Stimulated activated CD4-positive, alpha-beta T cell treated with anti-CD3 and anti-CD28 coated beads, Interleukin-12 subunit alpha, Interleukin-12 subunit beta, amount 100 ng/mL, for 48 hours (primary cell): ENCODE measurements at places on chromosomes 4 and X.

GRCh38 chr4:74934888-74935287 lies 2.0 kb downstream of the PARM1 start:
- no peak for DNase-seq

DNA sequence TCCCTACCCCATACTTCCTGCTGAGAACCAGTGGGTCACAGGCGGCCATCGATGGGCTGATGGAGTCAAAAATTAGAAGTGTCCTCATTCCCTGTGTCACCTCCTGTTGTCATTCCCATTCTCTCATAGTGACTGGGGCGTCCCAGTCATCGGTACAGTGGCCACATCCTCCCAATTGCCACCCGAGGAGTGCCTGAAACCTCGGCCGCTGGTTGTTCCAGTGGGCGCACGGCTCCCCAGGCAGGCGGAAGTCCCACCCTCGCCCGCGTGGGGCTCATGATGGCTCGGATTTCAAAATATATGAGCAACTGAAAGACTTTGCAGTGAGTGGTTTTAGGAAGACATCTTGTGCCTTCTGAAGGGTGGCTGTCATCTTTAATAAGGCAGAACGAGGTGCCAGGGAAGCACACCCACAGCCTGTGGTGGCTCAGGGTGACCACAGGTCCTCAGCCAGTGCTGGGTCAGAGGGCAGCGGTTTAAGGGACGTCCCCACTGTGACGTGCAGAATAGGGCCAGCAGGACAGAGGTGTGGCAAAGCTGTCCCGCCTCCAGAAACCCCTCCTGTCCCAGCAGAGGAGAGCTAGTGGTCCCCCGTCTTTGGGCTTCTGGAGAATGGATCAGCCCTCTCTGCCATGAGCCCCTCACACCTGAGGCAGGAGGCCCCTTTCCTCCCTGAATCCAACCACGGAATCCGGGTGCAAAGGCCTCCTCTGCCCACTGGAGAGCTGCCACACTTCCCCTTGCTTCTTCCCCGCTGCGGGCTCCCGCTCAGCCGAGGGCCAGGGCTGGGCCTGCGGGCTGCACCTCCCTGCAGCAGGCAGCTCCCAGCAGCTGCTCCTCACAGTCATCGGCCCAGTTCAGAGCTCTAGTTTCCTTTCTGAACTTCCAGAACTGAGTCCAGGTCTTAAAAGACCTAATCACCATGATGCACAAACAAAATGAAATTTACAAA lies 90.4 kb downstream of the ABLIM2 start:
- no peak for DNase-seq

GRCh38 chrX:40169193-40170101 lies 71.7 kb upstream of the BCOR start:
- DNase-seq: peak; percentile 63

DNA sequence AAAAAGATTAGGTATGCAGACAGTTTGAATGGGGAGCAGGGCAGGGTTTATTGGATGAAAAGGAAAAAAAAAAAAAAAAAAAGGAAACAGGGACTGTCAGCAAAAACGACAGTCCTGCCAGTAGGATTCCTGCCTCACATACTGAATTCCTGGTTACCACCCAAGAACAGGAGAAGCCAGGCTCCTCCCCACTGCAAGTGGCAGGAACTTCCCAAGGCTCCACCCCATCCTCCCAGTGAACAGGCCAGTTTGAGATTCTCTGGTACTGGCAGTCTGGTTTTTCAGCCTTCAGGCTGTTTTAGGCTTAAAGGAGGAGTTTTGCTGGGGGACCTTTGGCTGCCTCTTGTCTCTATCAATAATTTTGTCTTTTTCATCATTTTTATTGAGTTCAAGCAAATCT lies 360.0 kb upstream of the CXorf51A start:
- no peak for DNase-seq

GRCh38 chr4:184453365-184454160 lies 20.8 kb downstream of the IRF2 start:
- no peak for DNase-seq

- DNase-seq: no peak
These were observed 28.4 kb downstream of the APBB2 start for GRCh38 chr4:41185614-41186592.

DNA sequence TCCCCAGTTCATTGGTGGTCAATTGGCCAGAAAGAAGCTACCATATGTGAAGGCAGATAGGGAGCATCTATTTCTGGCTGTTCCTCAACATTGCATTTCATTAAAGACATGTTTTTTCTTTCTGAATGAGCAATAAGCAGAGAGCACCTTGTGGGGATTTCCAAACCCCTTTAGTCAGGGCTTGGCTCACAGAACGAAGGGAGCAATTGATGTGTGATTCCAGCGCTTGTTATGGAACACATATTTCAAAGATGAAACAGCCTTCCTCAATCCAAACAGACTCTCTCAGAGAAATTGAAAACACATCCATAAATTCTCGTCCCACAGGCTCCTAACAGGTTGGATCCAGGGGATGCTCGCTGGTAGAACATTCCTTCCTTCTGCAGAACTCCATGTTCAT lies 84.1 kb downstream of the CLCN4 start:
- no peak for DNase-seq

GRCh38 chrX:47170861-47171692 lies 22.6 kb upstream of the UBA1 start:
- no peak for DNase-seq

- DNase-seq: no peak
These were observed 63.6 kb upstream of the TSPAN5 start for GRCh38 chr4:98722000-98722399.

DNA sequence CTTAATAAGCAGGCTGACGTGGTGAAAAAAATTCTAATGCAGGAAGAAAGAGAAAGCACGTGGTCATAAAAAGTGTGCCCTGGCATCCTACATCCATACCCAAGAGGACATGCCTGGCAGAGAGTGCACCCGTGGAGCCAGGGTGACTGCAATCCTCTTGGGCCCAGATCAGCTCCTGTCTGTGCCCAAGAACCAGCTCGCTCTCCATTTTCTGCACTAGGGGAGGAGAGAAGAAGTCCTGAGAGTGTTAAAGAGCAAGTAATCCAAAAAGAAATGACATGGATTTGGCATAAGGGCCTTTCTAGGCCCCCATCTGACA lies 483.1 kb downstream of the BCOR start:
- DNase-seq: no peak

- DNase-seq: no peak
These were observed 153.3 kb downstream of the BCOR start for GRCh38 chrX:39944416-39944815.

DNA sequence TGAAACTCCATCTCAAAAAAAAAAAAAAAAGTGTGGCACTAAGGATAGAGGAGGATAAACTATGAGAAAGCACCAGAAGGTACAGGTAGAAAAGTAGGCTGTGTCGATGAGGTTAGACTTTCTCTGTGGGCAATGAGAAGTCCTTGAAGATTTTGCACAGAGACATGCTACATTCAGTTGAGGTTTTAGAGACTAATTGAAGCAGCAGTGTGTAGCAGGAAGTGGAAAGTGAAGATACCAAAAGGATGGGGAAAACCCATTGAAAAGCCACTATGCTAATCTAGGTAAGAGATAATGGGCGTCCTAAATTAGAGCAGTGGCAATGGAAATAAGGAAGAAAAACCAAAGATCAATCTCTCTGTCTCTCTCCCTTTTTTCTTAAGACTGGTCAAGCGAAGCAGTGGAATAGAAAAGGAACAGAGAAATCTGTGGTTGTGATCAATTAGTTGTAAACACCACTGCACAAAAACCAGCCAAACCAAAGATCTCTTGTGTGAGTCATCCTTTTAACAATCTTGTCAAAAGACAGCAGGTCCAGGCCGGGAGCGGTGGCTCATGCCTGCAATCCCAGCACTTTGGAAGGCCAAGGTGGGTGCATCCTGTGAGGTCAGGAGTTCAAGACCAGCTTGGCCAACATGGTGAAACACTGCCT lies 3.5 kb downstream of the SPINK2 start:
- DNase-seq: peak; percentile 15

GRCh38 chr4:99876946-99877345 lies 17.3 kb downstream of the LAMTOR3 start:
- DNase-seq: no peak

DNA sequence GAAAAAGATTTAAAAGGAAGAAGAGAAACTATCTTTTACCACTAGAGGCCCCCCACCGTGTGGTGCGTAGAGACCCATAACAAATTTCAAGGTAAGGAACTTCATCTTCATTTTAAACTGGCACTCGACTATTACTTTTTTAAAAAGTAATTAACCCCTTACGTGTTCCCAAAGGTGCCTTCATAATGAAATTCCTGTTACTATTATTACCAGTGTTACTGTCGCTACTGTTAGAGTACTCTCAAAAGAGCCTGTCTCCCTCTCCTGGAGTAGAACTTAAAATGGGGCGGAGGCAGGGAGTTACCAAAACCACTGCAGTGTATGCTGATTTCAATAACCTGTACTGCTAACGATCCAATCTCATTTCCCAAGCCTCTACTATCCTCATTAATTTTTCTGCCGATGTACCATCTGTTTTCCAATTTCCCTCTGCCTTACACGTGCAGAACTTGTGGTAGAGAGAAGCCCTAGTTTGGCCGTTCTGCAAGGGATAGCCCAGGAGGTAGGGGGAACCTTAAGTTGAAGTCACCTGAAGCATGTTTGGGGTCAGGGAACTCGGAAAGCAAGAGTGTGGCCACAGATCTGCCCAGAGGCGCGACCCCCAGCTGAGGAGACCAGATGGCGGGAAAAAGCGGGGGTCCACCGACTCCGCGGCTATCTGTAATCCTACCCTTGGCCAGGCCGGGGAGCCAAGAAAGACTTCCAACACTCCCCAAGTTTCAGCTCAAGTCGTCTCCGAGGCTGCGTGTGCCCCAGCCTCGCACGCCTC lies 720 bp upstream of the STK26 start:
- no peak for DNase-seq

DNA sequence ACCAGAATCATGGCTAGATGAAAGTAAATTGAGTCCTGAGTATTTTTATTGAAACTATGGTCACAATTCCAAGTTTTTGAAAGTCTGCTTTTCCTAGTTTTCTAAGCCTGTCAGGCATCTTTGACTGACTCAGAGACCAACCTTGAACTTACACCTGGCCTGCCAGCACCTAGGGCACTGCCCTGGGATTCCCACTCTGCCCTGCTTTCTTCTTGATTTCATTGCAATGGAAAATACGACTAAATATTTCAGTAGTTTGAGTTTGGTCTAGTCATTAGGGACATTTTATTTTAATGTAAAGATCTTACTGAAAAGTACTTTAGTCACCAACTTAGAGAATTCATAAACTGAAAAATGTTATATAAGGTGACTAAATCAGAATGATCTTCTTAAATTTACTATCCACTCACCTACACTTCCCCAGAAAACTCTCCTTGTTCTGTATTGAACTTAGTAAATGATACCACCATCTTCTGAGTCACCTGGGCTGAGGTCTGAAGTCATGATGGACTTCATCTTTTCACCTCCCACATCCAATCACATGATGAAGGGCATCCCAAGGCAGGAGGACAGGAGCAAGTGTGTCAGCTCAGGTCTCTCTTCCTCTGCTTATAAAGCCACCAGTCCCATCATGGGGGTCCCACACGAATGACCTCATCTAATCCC lies 11.6 kb upstream of the PYURF start:
- DNase-seq: no peak

- DNase-seq: peak; percentile 66
These were observed 942 bp downstream of the ING2 start for GRCh38 chr4:183505611-183506388.

DNA sequence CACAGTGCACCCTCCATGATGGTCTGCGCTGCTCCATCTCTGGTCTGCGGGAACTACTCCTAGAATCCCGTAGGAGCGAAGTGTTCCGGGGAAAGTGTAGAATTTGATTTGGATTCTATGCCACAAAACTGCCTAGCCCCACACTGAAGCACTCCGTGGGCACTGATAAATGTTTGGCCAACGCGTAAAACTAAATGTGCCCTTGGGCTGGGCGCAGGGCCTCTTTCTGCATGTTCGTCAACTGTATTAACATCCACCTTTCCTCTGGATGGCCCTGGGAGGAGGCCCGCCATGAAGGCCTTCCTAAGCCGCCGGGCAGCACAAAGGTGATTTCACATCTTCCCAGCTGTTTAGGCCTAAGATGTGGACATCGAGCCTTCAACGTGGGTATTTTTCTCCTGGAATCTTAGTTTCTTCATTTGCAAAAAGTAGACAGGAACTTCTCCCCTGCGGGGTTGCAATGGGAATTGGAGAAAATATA lies 2.6 kb downstream of the MSX1 start:
- no peak for DNase-seq

DNA sequence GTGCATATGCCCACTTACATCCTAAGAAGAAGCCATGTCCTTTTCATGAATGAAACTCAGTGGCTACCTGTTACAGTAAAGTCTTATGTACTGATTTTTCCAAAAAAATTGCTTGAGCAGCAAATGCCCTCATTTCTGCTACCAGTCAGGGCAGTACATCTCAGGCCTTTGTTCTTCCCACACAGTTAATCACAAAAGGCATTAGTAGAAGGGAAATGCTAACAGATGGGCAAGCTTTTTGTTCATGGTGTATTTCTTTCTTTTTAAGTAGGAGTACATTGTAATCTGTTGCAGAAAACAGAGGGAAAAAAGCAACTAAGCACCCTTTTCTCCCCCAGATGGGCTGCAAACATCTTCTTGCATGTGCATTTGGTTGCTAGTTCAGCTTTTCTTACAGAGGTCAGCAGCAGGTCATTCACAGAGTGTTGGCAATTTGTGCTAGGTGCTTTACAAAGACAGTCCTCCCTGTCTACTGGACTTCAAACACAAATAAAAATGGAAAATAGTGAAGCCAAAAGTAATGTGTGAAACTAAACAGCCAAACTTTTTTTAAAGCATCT lies 373.4 kb downstream of the PRDM5 start:
- no peak for DNase-seq

DNA sequence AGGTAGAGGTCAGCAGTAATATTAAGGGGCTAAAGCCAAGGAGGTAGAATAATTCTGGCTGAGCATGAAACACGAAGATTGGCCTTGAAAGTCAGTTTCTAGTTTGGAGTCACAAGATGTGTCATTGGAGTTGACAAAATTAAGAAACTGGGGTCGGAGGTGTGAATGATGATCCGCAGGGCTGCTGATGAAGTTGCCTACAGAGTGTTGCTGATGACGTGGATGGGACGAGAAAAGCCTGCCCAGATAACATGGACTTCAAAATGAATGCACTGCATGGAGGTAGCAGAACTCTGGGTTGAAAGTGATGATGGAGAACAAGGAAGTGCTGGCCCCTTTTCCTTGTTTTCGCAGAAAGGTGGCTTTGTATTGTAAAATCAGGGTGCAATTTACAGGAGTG lies 60.5 kb downstream of the DTHD1 start:
- DNase-seq: no peak

GRCh38 chr4:38383646-38384121 lies 280.3 kb upstream of the KLF3 start:
- no peak for DNase-seq

DNA sequence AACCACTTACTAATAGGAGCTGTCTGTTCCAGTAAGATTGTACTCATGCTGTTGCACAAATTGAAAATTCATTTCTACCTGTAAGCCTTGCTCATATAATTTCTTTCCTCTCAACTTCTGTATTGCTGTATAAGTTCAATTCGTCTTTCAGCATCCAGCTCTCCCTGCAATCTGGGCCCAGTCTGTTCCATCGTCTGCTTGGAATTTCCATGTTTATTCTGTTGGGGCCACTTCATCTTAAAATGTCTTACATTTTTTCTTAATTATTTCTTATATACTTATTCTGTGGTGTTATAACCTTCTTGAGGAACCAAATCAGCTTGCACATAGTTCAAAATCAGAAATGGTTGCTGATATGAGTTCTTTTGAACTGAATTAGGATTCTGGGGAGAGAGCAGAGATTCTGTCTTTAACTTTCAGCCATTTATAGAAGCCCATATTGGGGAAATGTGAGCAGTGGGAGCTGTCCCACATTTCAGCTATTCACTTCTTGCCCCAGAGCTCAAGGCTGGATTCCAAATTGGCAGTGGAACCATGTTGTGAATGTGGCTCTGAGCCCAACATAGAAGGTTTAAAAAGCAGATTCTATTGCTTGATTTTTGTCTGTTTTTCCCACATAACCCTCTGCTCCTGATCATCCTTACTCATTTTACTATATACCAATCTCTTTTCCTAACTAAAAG lies 291.9 kb downstream of the BMPR1B start:
- DNase-seq: no peak
